ENCODE measurements at places on chromosomes 1 and 21. TPM values are rescaled to one million over a fixed set of nuclear protein-coding genes. Genes with fewer than 3 reads are reported as not detected.

DNA sequence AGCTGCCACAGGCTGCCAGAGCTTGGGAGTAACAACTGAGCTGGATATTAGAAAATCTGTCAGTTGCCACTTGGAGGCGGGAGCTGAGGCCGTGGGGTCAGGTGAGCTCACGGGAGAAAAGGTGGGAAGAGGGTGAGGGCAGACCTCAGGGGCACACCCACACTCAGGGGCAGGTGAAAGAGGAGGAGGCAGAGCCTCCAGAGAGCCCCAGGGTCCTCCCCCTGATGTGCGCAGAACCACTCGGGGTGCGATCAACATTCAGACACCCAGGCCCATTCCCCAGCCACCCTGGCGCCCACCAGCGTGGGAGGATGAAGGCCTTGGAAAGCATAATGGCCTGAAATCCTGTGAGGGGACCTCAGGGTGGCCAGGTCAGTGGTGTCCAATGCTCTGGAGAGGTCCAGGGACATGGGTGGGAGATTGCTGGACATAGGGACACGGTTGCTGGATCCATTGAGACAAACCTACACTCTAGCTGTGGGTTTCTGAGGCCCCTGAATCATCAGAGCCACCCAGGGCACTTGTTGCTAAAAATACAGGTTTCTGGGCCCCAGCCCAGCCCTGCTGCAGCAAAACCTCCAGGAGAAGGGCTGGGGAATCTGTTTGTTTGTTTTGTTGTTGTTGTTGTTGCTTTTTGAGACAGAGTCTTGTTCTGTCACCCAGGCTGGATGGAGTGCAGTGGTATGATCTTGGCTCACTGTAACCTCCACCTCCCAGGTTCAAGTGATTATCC, 49.4 kb upstream of the GPR153 start:
- DNase-seq: no peak
- no peaks in the 10 kb centered on the region for H3K36me3 ChIP-seq
- no peak overlapping the region for H3K4me3 ChIP-seq
- H3K27ac ChIP-seq: no peak overlapping the region

- H3K27me3 ChIP-seq: no peaks in the 10 kb centered on the region
- H3K36me3 ChIP-seq: peaks cover under 1% of the 10 kb centered on the region
- no peak for DNase-seq
- H3K4me3 ChIP-seq: no peak overlapping the region
- H3K4me1 ChIP-seq: no peaks in the 10 kb centered on the region
- no peak overlapping the region for H3K27ac ChIP-seq
Measured at GRCh38 chr1:115678141-115678540, 36.4 kb downstream of the VANGL1 start.

DNA sequence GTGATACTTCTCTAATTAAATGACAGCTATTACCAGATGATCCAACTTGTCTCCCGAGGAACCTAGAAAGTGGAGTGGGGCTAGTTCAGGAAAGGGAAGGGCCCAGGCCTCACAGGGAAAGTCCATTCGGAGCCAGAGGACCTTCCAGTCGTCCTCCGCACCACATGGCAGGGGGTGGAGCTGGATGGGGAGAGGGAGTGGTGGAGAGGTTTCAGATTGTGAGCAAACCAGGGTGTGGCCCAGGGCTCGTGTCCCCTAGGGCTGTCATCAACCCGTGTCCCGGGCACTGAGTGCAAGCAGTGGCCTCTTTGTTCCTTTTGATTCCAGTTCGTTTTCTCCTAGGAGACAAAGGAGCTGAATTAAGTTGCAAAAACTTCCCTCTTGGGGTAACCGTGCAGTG, 114.9 kb downstream of the HUNK start:
- DNase-seq: no peak
- H3K4me1 ChIP-seq: no peaks in the 10 kb centered on the region
- no peaks in the 10 kb centered on the region for H3K36me3 ChIP-seq
- H3K27ac ChIP-seq: no peak overlapping the region
- H3K4me3 ChIP-seq: no peak overlapping the region

The DNASE2B gene
- total RNA-seq: not detected

The C1QTNF12 gene
- 4.3 TPM for total RNA-seq

DNA sequence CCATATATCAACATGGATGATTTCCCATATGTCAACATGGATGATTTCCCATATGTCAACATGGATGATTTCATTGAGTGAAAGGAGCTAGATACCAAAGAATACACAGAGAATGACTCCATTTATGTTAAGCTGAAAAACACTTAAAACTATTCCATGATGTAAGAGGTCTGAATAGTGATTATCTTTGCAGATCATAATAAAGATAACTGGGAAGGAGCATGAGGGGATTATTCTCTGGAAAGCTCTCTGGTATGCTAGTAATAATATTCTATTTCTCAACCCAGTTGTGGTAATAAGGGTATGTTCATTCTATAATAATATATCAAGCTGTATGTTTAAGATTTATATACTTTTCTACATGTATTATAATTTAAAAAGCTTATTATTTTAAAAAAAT, 14.1 kb downstream of the SYNJ1 start:
- no peak for DNase-seq
- no peak overlapping the region for H3K4me3 ChIP-seq
- H3K27me3 ChIP-seq: no peaks in the 10 kb centered on the region
- H3K4me1 ChIP-seq: peaks cover 3% of the 10 kb centered on the region
- no peak overlapping the region for H3K27ac ChIP-seq

- no peaks in the 10 kb centered on the region for H3K27me3 ChIP-seq
- H3K4me3 ChIP-seq: no peak overlapping the region
- H3K27ac ChIP-seq: no peak overlapping the region
- no peak for DNase-seq
- no peaks in the 10 kb centered on the region for H3K4me1 ChIP-seq
Measured at GRCh38 chr1:14340002-14340785, 258.3 kb upstream of the KAZN start.

The AMY1B gene
- total RNA-seq: not detected

The FNDC5 gene
- total RNA-seq: 5.6 TPM

The TMOD4 gene
- total RNA-seq: not detected

The TTLL7 gene
- total RNA-seq: 107 TPM

DNA sequence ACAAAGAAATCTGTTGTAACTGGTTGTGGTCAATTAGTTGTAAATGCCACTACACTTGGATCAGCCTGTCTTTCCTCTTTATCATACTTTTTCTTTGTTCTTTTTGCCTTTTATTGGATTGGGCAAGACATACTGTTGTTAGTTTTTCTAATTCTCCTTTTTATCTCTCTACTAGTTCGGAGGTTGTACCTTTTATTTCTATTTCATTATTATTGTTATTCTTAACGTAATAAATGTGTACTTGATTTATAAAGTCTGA, 59.2 kb downstream of the IVNS1ABP start:
- H3K27me3 ChIP-seq: no peaks in the 10 kb centered on the region
- H3K27ac ChIP-seq: no peak overlapping the region
- H3K4me1 ChIP-seq: no peaks in the 10 kb centered on the region
- no peaks in the 10 kb centered on the region for H3K36me3 ChIP-seq
- DNase-seq: no peak
- no peak overlapping the region for H3K4me3 ChIP-seq

The FCRL2 gene
- 0.15 TPM for total RNA-seq

DNA sequence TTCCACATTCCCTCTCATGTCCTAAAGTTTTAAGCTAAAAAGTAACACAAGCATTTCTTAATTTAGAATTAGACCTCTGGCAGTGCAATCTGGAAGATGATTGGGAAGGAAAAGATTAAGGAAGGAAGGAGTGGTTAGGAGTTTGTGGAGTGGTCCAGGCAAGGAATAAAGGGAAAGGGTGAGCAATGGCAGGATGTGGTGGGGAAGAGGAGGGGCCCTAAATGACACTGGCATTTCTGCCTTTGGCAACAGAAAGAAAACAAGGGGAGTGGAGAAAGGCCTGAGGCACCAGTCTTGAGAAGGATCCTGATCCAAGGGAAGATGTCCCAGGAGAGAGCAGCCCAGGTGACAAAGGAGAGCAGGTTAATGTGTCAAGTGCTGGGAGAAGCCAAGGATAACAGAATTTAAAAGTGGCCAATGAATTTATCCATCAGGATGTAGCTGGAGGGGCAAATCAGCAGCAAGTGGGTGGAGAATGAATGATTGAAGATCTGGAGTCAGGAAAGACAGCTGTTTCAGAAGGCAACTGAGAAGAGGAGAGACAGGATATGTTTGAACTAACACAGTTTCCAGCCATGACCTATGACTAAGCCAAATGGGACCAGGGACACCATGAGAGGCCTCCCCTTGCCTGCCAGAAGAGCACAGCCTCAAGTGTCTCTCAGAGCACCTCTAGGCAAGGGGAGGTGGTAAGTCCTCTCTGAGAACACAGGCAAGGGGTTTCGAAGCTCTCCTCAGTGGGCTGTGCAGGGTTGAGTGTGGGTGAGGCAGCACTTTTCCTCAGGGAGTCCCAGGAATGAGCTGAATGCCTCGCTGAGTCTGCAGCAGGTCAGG, 20.9 kb upstream of the LY9 start:
- no peak overlapping the region for H3K4me3 ChIP-seq
- no peaks in the 10 kb centered on the region for H3K4me1 ChIP-seq
- H3K27ac ChIP-seq: no peak overlapping the region
- no peaks in the 10 kb centered on the region for H3K27me3 ChIP-seq
- no peak for DNase-seq

DNA sequence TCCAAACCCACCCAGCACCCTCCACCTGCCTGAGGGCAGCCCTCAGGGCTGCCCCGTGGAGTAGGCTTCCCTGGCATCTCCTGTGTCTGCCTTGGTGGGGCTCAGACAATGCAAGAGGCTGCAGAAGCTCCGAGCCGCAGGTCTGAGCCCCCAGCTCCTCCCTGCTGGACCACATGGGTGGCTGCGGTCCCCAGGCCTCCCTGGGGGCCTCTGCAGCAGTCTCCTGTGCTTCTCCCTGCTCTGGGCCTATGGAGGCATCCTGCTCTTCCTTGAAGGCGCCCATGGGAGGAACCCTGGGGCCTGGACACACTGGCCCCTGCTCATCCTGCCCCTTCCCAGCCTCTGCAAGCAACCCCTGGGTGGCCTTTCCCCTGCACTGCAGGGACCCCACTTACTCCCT, 86.1 kb upstream of the ACTRT2 start:
- no peak overlapping the region for H3K27ac ChIP-seq
- no peak for DNase-seq
- no peaks in the 10 kb centered on the region for H3K4me1 ChIP-seq
- H3K4me3 ChIP-seq: no peak overlapping the region

The SLC1A7 gene
- 1.4 TPM for total RNA-seq

The TGFB2 gene
- 18.0 TPM for total RNA-seq

The NBPF6 gene
- not detected for total RNA-seq

DNA sequence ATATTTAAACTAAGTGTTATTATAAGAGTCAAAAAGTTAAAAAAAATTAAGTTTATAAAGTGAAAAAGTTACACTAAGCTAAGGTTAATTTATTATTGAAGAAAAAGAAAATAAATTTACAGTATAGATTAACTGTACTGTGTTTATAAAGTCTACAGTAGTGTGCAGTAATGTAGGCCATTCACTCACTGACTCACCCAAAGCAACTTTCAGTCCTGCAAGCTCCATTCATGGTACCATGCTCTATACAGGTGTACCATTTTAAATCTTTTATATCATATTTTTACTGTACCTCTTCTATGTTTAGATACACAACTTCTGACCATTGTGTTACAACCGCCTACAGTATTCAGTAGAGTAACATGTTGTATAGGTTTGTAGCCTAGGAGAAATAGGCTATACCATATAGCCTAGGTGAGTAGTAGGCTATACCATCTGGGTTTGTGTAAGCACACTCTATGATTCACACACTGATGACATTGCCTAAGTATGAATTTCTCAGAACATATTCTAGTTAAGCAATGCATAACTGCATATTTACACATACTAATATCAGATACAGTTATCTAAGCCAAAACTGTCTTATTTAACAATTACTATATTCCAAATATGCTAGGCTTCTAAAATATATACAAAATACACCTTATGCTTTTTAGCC, 80.6 kb upstream of the GFI1 start:
- DNase-seq: no peak
- no peak overlapping the region for H3K27ac ChIP-seq
- no peaks in the 10 kb centered on the region for H3K27me3 ChIP-seq

The CDA gene
- 5.3 TPM for total RNA-seq

GRCh38 chr1:61341426-61341825, 259.1 kb downstream of the NFIA start:
- H3K27ac ChIP-seq: peak overlapping the region; percentile 38
- H3K27me3 ChIP-seq: no peaks in the 10 kb centered on the region

DNA sequence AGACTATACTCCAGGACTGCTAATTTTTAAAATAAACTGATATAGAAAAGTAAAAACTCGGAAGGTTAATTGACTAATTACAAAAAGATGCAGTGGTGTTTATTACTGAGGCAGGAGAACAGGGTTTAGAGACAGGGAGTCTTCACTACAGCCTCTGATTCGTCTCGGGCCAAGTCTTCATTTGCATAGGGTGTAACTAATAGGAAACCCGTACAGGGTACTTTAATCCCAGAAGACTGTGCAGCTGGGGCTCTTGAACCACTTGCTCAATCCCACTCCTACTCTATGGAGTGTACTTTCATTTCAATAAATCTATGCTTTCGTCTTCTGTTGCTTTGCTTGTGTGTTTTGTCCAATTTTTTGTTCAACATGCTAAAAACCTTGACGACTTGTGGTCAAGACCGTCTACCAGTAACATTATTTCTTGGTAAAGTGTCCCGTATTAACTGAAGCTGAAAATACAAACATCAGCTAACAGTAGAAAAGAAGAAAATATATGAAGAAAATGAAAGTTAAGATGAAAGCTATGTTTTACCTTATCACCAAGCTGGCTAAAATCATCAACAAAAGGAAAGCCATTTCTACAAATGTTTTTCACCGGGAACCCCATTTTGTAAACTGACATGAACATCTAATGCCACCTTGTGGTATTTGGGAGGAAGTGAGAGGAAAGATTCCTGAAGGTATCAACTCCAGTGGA, 8.0 kb downstream of the SDHB start:
- DNase-seq: no peak
- no peaks in the 10 kb centered on the region for H3K27me3 ChIP-seq
- H3K4me3 ChIP-seq: no peak overlapping the region
- H3K36me3 ChIP-seq: peaks cover 3% of the 10 kb centered on the region

DNA sequence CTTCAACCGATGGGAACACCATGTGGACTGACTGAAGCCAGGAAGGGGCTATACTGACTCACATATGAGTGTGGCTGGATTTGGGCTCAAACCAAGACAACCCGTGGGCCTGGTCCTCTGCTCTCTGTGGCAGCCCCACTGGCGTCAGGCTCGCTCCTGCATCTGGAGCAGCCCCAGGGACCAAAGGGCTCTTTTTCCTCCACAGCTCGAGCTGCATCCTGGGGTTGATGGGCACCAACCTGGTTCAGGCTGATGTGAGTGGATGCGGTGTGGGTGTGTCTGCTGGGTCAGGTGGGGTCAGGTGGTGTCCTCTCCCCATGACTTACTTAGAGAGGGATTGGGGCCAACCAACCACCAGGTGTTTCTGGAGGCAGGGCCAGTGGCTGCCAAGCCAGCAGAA, 303.0 kb upstream of the AJAP1 start:
- H3K27me3 ChIP-seq: no peaks in the 10 kb centered on the region
- DNase-seq: no peak
- H3K4me1 ChIP-seq: no peaks in the 10 kb centered on the region
- H3K27ac ChIP-seq: no peak overlapping the region
- no peak overlapping the region for H3K4me3 ChIP-seq

All from aorta (tissue), 5 donors.